ENCODE measurements at places on chromosomes 3 and 15. TPM values are rescaled to one million over a fixed set of nuclear protein-coding genes. Genes with fewer than 3 reads are reported as not detected.
A peak's percentile ranks its signal among the peaks of the same experiment; 100 is the strongest.

DNA sequence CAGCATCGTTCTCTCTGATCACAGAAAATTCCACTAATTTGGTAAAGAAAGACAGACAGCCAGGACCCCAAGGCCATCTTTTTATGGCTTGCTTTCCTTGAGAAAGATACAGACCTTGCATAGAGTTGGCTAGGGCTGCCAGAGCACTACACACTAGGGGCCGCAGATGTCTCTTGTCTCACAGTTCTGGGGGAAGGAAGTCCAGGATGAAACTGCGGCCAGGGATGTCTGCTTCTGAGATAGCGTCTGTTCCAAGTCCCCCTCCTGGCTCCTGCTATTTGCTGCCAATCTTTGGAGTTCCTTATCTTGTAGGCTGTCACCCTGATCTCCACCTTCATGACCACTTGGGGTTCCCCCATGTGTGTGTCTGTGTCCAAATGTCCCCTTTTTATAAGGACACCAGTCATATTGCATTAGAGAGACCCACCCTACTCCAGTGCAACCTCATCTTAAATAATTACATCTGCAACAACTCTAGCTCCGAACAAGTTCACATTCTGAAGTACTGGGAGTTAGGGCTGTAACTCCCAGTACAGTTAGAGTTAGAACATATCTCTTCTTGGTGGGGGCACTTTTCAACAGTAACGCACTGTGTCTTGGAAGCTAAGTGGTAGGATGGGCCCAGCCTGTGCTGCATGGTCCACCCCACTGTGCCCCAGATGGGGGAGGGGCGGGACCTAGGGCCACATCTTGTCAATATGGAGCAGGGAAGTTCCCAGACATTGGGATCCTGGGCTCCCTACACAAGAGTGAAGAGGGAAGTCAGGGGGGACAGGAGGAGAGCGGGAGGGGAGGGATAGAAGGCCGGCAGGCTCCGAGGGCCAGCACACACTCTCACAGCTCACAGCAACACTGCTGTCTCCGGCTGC is 42.2 kb downstream of the KLF15 start:
- DNase-seq, result no peak

DNA sequence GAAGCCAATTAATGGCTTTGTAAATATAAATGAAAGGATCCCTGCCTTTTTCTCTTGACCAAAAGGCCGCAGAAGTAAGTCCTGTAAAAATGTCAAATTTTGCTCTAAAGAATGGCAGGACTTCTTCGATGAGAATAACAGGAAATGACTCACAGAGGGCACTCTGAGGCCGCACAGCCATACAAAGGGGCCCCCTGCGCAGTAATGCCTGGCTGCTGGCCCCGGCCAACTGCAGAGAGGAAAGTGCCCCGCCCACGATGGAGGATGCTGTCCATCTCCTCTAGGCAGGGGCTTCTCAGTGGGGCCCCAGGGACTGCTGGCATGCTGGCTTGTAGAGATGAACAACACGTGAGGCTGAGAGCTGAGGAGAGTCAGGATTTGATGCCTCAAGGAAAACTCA is 18.1 kb upstream of the SCN10A start:
- peak; percentile 46 for DNase-seq

DNA sequence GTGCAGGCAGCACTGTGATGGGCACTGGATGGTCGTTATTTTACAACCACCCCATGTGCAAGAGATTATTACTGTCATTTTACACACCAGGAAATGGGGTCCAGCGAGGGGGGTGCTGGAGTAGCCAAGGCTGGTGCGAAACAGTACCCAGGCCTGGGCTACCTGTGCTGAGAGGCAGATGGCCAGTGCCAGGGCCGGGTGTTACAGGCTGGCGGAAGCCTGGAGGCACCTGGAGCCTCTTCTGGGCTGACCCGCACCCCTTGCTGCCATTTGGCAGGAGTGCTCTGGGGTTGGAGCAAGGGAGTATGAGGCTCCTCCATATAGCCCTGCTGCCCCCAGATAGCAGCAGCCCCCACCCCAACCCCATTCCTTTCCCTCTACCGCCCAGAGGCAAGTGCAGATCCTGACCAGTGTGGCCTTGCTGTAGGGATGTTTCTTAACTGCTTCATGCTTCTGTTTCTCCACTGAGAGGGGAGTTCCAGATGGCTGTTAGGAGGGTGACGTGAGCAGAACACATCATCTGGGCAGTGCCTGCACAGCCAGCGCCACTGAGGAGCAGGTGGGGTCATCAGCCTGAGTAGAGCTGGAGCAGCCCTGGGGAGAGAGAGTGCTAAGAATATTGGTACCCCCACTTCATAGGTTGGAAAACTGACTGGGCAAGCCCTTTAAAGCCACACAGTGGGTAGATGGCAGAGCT is 15.3 kb downstream of the SNX33 start:
- DNase-seq, result no peak

DNA sequence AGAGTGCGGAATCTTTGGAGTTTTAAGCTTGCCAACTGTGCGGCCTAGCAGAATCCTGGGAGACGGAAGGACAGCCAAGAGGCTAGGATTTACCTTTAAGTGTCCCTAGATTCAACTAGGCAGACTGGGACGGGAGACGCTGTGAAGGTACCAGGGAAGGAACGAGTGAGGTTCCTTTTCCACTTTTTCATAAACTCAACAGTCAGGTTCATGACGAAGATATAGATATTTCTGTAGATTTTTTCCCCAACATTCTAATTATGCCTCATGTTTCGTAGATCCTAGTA is 564 bp upstream of the GABPB1 start:
- DNase-seq, result no peak

DNA sequence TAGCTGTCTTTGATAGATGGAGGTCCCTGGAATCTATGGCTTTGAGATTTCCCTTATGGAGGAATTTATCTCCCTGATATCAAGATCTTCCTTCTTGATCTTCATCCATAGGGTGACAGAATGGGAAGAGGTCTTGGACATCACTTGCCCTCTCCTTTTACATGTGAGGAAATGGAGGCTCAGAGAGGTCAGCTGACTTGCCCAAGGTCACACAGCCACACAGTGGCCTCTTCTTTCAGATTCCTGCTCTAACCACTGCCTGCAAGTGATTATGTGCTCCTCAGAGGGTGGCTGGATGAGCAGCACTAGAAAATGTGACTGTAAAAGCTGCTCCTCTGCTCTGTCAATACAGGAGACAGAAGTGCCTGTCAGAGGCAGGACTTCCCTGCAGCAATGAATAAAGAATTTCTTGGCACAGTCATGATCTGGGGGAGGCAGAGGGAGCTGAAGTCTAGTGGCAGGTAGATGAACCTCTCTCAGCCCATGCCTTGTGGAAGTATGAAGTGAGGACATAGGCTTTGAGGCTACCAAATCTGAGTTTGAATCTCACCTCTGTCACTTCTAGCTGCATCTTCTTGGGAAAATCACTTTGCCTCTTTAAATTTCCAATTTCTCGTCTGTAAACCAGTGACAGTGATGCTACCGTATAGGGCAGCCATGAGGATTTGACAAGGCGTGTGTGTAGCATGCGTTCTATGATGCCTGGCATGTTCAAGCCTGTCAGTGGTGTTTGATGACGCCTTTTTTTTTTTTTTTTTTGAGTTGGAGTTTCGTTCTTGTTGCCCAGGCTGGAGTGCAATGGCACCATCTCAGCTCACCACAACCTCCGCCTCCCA is 12.0 kb downstream of the SSUH2 start:
- DNase-seq, result no peak

GRCh38 chr3:147380387-147380951 is 25.9 kb downstream of the ZIC4 start:
- DNase-seq, result no peak

DNA sequence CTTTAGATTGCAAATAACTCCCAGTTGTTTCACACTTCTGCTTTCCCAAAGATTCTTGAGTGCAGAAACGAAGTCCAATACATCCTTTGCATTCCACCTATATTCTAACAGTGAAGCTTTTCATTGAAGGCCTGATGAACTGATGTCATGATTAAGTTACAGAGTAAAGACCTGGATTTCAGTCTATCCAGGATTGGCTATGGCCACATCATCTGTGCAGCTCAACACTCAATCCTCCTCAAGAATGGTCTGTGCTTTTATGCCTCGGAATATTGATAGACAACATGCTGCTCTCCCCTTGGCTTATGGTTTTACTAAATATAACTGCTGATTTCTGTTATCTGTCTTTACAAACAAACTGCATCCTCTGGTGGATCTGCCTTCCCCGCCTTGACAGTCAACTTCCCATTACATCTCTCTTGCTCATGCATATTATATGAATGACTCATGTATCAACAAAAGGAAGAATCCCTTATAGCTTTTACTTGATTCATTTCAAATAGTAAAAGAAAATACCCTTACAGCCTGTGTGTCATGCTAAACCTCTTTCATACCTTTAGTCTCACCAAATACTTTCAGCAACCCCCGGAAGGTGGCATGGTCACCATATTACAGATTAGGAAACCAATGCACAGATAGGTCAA is 59.5 kb downstream of the SCN11A start:
- no peak for DNase-seq

DNA sequence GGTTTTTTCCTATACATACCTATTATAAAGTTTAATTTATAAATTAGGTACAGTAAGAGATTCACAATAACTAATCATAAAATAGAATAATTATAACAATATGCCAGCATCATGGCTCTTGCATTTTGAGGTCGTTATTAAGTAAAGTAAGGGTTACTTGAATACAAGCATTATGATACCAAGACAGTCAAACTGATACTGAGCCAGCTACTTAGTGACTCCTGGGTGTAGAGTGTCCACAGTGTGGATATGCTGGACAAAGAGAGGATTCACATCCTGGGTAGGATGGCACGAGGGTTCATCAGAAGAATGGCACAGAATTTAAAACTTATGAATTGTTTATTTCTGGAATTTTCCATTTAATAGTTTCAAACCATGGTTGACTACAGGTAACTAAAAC is 157.2 kb upstream of the IL12A start:
- DNase-seq, result no peak

DNA sequence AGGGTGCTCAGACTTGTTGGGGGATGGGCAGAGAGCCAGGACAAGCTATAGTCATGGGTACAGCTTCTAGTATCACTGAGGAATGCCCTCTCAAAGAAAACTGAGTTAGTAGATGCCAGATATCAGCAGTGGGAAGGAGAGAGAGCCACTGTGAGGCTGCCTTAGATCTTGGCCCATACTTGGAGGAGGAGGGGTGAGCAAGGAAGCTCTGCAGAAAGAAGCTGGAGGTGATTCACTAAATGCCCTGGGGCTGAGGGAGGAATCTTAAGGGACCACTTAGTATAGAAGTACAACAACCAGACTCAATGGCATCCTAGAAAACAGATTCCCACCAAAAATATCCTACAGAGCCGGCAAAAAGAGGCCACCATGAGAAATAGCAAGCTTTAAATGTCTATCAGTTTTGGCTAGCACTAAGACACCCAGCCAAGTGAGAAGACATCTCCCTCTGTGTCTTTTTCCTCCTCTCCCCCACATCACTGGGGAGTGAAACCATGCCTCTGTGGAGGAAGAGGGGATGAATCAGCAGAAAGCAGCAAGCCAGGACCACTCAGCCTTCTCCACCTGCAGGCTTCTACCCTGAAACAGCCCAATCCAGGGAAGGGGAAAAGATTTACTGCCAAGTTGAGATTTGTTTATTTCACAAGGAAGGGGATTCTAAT is 282.5 kb upstream of the STT3B start:
- no peak for DNase-seq

DNA sequence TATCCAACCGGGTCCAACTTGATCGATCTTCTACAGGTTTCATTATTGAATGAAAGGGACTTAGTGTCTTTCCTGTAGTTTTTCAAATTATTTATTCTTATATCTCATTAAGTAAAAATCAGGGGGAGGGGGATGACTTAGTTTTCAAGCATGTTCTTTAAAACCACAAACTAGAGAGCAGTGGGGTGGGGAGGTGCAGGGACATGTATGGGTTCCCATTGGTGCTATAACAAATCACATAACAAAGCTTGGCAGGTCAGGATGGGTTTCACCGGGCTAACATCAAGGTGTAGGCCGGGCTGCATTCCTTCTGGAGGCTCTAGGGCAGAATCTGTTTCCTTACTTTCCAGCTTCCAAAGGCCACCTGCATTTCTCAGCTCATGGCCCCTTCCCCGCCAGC is 32.7 kb downstream of the CCNL1 start:
- no peak for DNase-seq

- peak; percentile 32 for DNase-seq
These were observed 127.2 kb downstream of the SLCO3A1 start for GRCh38 chr15:91980502-91981267.

DNA sequence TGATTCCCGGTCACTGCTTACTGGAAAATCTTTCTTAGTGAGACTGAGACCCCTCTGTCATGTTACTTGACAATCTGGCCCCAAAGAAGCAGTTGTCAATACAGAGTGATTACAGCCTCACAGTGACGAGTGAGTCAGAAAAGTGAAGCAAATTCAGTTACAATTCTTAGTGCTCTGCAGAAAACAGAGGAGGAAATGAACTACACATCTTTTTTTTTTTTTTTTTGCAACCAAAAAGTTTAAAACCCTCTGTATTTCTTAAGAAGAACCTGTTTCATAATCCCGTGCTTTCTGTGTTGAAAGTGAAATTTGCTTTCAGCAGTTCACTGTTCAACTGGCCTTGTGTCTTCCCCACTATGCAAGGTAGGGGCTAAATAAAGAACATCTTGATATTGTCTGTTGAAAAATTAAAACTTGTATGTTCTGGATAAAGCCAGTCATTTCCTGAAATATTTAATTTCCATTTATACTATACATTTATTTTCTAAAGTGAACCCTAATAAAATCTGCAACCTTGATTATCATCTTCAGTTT is 1.9 kb downstream of the AQP9 start:
- DNase-seq, result peak; percentile 13

- DNase-seq, result no peak
These were observed 395.8 kb downstream of the CACNA2D3 start for GRCh38 chr3:54518011-54518675.

DNA sequence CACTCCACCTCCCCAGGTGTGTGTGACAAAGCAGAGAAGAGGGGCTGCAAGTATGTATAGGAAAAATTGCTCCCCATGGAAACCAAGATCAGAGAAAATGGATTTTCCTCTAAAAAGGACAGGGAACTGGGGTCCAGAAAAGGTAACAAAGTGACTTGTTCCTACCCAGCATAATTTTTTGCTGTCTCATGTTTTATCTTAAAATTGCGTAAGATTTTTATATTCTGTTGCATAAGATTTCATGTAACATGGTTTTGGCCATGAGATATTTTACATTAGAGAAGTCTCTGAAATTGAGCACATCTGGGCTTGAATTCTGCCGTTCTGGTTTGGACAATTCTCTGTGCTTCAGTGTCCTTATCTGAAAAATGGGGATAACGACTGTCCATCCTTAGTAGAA is 335.7 kb upstream of the RORA start:
- DNase-seq, result no peak

The TMC3 gene
- not detected for total RNA-seq

The SLTM gene
- total RNA-seq, result 133 TPM

The TRANK1 gene
- 9.7 TPM for total RNA-seq

The PLAAT1 gene
- 5.0 TPM for total RNA-seq

The TRIM71 gene
- 0.31 TPM for total RNA-seq
